ENCODE measurements at places on chromosomes 3 and 15. TPM values are rescaled to one million over a fixed set of nuclear protein-coding genes. Genes with fewer than 3 reads are reported as not detected.

ACOX2 gene
- total RNA-seq, result 6.0 TPM

CADPS gene
- not detected for total RNA-seq

SLC12A8 gene
- 1.8 TPM for total RNA-seq

TMEM266 gene
- total RNA-seq, result 0.25 TPM

FSIP1 gene
- 1.6 TPM for total RNA-seq

CAMKV gene
- 0.35 TPM for total RNA-seq

NLGN1 gene
- total RNA-seq, result not detected

CPNE9 gene
- total RNA-seq, result 0.30 TPM

AADACL2 gene
- not detected for total RNA-seq

LYZL4 gene
- not detected for total RNA-seq

TTC21A gene
- total RNA-seq, result 1.9 TPM

GHRL gene
- total RNA-seq, result not detected

VIPR1 gene
- total RNA-seq, result 1.7 TPM

AGBL1 gene
- not detected for total RNA-seq

MFN1 gene
- total RNA-seq, result 21.7 TPM

KCNMB3 gene
- 1.7 TPM for total RNA-seq

CAND2 gene
- total RNA-seq, result 0.37 TPM

ST3GAL6 gene
- 1.4 TPM for total RNA-seq

PCOLCE2 gene
- 23.6 TPM for total RNA-seq

TUSC7 gene
- not detected for total RNA-seq

KLHDC8B gene
- 3.2 TPM for total RNA-seq

REC114 gene
- not detected for total RNA-seq

SPESP1 gene
- not detected for total RNA-seq

ALDH1A2 gene
- 1.1 TPM for total RNA-seq

PRTG gene
- 10.8 TPM for total RNA-seq

SOX14 gene
- not detected for total RNA-seq

SEMA3B gene
- total RNA-seq, result 6.2 TPM

P2RY12 gene
- total RNA-seq, result not detected

RAB43 gene
- total RNA-seq, result 5.4 TPM

GCSAM gene
- total RNA-seq, result not detected

PDIA3 gene
- 365 TPM for total RNA-seq

EPHA3 gene
- total RNA-seq, result not detected

All from A549 treated with Hydrocortisone at 1 μM for 4 hours (cell line).